ENCODE measurements at places on chromosomes 5 and 9.

- no peak for DNase-seq
Observed at GRCh38 chr9:135048758-135049444, 38.6 kb upstream of the OLFM1 start.

DNA sequence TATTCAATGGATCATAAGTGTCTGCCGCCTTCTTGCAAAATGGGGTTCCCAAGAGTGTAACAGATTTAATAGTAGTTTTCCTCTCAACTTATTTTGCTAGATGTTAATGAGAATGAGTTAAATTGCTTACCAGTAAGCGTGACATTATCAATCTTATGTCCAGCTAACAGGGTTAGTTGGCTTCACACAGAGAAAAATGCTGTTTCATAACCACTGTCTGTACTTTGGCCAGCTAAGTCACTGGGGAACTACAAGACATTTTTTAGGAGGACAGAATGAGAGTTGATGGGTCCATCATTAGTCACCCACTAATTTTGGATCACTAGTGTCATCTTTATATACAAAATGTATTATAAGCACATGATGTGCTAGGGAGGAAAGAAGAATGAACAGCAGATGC lies 1.4 kb downstream of the CDC37L1 start:
- no peak for DNase-seq

- peak; percentile 21 for DNase-seq
Observed at GRCh38 chr9:36798350-36799065, 225.8 kb downstream of the MELK start.

- no peak for DNase-seq
Observed at GRCh38 chr5:32504989-32505596, 60.6 kb upstream of the ZFR start.

DNA sequence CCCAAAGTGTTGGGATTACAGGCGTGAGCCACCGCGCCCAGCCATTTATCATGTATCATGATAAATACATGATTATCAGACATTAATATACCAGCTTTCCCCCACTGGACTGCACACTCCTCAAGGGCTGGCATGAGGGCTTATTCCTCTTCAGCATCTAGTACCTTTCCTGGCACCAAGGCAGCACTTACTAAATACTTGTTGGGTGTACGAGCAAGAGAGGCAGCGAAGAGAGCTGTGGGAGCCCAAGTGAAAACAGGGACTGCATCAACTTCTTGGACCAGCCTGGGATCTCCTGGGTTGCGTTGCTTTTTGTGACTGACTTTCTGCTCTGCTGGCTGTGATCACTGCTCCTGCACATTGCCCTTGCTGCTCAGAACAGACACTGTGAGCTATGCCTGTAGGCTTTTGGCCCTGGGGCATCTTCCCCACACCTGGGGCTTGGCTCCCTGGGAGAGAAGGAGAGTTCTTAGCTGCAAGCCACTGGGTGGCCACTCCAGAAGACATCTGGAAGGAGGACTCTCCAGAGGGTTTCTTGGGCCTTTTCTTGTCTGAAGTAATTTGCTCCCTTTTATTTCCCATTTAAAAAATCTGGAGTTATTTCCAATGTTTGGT lies 224.3 kb downstream of the NR3C1 start:
- DNase-seq, result no peak

GRCh38 chr5:96648593-96648992 lies 13.6 kb upstream of the CAST start:
- DNase-seq, result no peak

DNA sequence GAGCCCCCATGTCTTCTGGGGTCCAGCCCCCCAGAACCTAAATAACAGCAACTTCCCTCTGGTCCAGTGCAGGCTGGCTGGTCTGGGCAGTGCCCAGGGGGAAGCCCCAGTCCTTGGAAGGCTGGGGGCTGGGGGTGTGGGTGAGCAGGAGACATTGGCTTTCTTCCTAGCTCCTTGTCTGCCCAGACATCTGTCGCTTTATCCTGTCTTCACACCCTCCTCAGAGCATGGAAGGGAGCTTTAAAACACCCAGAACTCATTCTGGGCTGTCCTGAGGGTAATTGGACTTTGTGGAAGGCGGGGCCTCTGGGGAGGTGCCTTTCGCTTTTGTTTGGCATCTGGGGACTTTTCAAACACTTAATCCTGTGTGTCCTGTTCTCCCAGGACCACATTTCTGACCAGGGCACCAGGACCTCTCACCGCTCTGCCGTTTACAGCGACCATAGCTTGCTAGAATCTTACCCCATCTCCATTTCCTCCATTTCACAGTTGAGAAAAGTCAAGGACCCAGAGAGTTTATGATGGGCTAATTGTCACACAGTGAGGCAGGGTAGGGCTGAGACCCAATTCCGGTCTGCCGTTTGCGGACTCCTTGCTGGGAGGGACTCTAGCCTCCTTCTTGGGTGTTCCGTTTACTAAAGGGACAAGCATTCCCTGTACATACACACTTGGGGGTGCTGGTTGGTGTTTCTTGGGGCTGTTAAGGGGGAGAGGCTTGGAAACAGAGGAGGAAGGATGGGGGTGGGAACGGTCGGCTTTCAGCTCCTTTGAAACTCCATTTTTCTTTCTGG lies 1.1 kb downstream of the GSN start:
- DNase-seq, result no peak

- DNase-seq, result no peak
Observed at GRCh38 chr5:6825678-6826244, 112.5 kb downstream of the TENT4A start.

GRCh38 chr9:97438666-97439065 lies 26.8 kb downstream of the TDRD7 start:
- DNase-seq, result no peak

GRCh38 chr5:170312666-170313065 lies 15.1 kb upstream of the LCP2 start:
- peak; percentile 28 for DNase-seq

DNA sequence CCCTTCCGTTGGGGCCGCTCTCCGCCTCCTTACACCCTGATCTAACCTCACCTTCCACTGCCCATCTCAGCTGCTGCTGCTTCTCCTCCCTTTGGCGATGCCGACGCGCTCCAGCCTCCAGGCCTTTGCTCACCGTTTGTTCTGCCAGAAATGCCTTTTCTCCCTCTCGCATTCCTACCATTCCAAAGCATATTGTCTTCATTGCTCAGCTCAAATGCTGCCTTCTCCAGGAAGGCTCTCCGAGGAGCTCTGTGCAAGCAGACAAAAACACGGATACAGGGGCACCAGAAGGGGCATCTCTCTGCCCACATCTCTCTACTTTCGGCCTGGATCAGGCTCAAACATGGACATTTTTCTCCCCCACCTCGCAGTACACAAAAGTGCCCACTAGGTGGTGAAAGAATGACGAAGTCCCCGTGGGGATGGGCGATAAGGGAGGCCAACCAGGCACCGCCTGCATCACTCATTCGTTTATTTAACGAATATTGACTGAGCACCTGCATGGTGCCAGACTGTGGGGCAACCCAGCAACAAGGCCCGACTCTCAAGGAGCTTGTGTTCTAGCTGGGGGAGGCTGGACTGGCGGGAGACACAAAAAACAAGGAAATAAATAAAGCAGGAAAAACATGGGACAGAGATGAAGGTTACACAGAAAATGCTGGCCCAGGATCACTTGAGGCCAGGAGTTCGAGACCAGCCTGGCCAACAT lies 7.3 kb upstream of the GRHPR start:
- DNase-seq, result peak; percentile 86

DNA sequence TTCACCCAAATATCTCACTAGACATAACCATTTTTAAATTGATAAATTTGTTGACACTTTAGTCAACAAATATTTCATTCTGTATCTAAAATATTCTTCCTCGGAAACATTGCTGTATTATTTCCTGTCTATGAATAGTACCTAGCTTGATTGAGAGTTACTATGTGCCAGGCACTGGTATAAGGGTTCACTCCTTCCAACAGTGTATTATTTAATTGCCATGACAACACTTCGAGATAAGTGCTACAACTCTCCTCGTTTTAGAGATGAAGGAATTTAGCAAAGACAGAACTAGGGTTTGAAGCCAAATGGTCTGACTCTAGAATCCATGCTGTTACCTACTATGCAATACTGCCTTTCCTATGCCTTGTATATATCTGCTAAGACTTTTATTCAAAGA lies 287.2 kb downstream of the YTHDC2 start:
- no peak for DNase-seq

DNA sequence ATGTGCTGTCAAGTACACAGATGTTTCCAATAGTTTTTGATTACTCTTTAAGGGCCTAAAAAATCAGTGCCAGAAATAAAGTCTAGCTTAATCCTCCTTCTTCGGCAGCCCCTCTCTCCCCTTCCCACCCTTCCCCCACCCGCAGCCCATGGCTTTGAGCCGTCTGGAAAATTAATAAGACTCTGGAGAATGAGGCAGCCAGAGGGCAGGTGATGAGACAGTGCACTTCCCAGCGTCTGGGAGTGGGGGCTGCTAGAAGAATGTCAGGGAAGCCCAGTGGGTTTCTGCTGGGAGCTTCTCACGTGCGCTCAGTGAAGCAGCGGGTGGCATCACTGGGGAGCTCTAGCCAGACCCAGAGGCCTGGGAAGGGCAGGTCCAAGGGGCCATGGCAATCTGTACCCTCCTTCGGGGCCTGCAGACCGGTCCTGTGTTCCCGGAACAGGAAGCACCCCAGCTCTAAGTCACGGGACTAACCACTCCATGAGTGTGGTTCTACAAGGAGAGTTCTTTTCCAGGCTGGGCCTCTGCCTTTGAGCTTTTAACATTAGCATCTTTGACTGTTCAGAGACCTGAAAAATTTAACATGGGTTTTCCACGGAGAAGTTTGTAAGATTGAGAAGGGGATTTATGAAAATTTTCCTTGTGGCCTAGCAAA lies 164.8 kb upstream of the OTULINL start:
- no peak for DNase-seq

DNA sequence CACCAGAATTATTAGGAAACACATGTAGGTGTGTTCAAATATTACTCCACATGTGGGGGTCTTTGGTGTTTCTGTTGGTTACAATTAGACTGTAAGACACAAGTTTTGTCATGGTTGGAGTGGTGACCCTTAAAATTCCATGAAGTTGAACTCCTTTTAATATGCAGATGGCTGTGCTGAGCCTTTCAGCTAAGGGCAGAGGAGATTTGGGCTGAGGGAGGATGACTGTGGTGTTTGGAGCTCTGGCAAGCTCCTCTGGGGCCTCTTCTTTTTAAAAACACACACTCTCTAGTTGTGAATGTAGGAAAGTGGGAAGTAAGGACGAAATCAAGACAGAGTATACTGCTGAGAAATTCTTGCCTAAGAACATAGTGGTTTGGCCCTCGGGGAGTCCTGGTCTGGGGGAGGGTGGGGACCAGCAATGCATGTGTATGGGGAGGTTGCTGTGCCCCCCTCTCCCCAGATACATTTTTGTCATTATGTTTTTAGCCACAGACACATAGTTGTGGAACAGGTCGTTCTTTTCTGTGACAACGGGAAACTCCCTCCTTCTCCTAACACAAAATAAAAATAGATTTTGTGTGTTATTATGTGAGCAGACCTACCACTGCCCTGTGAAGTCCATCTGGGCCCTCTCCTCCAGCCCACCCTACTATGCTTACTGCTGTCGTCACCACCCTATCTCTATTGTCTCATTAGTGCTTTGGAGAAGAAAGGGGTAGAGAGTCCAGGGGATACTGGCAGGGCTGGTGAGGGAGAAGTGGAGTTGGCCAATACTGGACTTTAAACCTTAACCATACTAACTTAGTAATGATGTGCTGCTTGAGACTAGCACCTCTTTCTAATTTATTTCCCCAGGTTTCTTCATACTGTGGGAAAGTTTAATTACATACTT lies 10.0 kb downstream of the SMARCA2 start:
- DNase-seq, result no peak

DNA sequence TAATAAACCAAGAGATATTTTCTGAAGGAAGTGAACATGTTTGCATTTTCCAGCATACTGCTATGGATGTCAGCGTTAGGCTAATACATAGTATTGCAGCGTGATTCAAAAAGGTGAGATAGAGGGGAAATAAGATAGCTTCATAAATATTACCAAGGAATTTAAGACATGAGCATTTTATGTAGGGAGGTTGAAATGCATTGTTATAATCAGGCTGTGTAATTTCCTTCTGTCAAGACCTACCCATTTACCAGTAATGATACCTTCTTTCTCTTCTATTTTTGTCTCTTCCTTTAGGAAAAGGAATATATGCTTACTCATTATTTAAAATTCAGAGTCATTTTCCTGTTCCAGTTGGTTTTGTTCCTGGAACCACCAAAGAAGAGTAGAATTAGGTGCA lies 33.3 kb downstream of the PIK3R1 start:
- no peak for DNase-seq

- no peak for DNase-seq
Observed at GRCh38 chr5:135471726-135472125, 19.6 kb upstream of the TIFAB start.

DNA sequence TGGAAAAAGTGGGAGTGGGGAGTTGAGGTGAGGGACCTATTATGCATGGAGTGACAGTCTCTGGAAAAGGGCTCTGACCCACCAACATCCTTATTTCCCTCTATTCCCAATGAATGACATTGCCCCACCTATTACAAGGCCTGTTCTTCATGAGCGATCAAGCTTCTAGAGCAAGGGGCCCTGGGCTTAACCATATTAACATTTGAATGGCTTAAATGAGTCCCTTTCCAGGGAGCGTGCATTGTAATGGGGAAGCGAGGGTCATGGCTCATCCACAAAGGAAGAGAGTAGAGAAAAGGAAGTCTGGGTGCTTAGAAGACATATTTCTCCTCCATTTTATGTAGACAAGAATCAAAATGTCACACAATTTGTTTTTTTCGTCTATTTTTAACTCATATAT lies 255.5 kb downstream of the CAAP1 start:
- DNase-seq, result no peak

DNA sequence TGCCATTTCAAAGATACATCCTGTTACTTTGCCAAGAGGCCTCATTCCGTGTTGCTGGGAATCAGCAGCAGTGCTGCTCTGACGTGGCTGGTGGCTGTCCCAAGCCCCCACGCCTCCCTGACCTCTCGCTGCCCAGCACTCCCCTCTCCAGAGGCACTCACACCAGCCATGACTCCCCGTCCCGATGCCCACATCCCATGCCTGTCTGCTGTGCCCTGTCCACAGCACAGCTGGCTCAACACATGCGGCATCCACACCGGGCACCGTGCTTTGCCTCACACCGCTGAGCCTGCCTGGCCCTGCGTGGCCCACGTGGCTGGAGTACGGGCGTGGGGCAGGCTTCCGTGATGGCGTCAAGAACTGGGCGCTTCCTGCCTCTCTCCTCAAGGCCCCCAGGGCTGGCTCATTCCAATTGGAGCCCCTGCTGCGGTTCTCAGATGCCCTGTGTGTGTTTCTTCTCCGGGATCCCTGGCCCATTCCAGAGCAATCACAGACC lies 7.8 kb upstream of the LCN1 start:
- no peak for DNase-seq

- DNase-seq, result peak; percentile 48
Observed at GRCh38 chr5:158559643-158560042, 540.1 kb downstream of the EBF1 start.

- DNase-seq, result no peak
Observed at GRCh38 chr5:102866237-102866600, 111.1 kb downstream of the PAM start.

GRCh38 chr9:124351672-124352468 lies 63.4 kb downstream of the PSMB7 start:
- no peak for DNase-seq
